ENCODE measurements at places on chromosomes 6 and 20.
A peak's percentile ranks its signal among the peaks of the same experiment; 100 is the strongest.

GRCh38 chr6:25089442-25089841 is 153.7 kb upstream of the RIPOR2 start:
- DNase-seq = no peak

GRCh38 chr6:115441651-115442050 is 619.0 kb downstream of the FRK start:
- no peak for DNase-seq

GRCh38 chr6:43120944-43121913 is 45.1 kb downstream of the PTK7 start:
- no peak for DNase-seq

DNA sequence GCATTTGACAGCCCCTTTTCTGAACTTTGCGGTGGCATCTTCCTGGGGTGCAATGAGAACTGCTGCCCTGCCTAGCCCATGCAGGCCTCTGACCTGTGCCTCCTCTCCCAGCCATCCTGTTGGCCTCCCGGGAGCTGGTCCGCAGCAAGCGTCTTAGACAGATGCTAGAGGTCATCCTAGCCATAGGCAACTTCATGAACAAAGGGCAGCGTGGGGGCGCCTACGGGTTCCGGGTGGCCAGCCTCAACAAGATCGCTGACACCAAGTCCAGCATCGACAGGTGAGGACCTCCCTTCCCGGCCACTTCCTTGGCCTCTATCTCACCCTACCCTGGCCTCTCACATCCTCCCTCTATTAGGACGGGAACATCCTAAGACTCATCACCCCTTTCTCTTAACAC is 37.6 kb downstream of the MOCS1 start:
- DNase-seq = no peak

DNA sequence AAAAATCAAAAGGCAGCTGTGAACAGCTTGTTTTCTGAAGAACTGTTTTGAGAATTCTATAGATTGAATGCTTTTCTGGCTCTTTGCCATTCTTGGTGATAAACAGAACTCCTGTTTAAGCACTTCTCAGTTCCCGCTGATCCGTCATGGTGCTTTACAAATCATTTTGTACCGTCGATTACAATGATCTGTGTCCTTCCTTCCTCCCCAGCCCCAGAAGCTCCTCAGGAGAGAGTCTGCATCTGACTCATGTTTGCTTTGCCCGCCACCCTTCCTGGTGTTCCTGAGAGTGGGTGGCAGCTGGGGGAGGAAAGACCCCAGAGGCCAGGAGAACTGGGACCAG is 538.6 kb upstream of the MARCKS start:
- DNase-seq = no peak

DNA sequence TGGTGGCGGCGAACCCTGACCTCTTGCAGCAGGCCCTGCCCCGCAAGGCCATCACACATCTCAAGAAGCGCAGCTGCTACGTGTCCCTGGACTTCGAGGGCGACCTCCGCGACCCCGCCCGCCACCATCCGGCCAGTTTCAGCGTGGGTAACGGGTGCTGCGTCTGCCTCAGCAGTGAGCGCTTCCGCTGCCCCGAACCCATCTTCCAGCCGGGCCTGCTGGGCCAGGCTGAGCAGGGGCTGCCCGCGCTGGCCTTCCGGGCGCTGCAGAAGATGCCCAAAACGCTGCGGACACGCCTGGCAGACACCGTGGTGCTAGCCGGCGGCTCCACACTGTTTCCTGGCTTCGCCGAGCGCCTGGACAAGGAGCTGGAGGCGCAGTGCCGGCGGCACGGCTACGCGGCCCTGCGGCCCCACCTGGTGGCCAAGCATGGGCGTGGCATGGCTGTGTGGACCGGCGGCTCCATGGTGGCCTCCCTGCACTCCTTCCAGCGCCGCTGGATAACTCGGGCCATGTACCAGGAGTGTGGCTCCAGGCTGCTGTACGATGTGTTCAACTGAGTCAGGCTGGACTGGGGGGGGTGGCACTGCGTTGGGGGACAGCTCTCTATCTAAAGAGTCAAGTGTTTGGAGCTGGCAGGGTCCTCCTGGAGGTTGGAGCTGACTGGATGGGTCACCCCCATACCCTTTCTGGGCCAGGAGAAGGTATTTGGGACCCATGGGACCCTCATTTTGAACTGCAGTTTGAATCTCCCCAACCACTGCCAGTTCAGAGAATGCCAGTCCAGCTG is 1.1 kb downstream of the ACTL10 start:
- DNase-seq = peak; percentile 75

DNA sequence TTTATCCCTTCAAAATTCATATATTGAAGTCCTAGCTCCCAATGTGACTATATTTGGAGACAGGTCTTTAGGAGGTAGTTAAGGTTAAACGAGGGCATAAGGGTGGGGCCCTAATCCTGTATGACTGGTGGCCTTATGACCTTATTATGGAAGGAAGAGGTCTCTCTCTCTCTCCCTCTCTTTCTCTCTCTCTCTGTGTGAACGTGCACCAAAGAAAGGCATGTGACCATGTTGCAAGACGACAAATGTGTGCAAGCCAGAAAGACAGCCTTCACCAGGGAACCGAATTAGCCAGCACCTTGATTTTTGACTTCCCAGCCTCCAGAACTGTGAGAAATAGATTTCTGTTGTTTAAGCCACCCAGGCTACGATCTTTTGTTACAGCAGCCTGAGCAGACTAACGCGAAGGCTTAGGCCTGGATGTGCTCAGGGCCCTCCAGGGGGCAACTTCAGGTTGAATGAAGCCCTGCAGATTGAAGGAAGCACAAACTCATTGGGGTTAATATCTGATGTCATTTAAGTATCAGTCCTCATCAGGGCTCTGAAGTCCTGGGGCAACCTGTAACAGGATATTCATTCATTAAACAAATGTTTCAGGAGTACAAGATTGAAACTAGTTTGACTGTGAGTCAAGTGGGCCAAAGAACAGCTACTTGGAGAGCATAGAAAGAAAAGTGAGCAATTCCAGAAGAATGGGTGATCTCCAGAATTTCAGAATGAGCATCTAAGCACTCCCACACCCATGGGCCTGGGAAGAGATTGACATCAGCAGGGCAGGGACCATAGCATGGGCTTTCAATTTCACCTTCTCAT is 157.4 kb upstream of the TNFAIP3 start:
- DNase-seq = no peak

DNA sequence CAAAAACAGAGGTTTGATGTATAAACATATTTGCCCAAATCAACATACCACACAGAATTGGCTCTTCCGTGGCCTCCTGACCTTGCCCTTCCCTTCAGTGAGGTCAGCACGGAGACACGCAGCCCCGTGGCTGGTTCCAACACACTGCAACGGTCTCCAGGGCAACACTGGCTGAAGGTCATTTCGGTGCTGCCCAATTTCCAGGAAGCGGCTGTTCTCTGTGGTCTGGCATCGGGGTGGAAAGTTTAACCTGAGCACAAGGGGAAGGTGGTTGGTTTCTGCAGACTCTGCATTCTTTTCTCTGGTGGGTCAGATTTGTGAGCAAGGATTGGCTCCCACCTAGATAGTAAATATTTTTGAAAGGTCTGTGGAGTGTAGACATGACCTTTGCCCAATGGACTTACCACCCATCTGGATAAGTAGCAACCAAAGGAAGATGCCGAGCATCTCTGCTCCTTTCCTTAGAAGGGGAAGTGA is 177.6 kb upstream of the PHACTR1 start:
- DNase-seq = no peak

- no peak for DNase-seq
Measured at GRCh38 chr20:61901392-61902220, 164.1 kb downstream of the TAF4 start.

DNA sequence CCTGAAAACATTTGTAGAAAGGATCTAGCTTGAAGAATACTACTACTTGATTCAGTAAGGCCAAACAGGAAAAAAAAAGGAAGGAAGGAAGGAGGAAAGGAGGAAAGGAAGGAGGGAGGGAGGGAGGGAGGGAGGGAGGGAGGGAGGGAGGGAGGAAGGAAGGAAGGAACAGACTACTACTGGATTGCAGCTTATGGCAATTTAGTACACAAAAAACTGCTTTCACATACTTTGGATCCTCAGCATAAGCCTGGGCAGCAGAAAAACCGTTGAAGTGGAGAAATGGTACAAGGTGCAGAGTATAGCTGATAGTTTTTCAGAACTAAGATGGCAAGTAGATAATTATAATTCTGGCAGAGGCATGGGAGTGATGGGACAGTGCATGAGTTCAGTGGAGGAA is 201.6 kb downstream of the BTBD9 start:
- DNase-seq = no peak

- DNase-seq = no peak
Measured at GRCh38 chr6:34865107-34865506, 22.7 kb downstream of the TAF11 start.

DNA sequence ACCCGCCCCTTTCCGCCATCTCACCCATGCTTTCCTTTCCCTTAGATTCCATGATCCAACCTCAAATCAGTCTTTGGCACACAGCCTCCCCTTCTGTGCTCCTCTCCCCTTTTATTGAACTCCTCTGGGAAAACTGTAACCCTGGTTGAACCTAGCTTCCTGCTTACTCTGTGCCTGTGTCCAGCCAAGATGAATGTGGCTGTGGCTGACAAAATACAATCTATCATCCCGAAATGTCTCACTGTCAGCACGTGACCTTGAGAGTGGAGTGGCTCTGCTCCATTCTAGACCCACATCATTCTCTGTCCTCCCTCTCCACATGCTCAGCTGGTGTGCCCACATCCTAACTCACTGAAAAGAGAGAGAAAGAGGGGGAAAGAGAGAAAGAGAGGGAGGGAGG is 11.0 kb downstream of the NCR2 start:
- no peak for DNase-seq

GRCh38 chr6:80789912-80790570 is 683.6 kb downstream of the BCKDHB start:
- DNase-seq = no peak

DNA sequence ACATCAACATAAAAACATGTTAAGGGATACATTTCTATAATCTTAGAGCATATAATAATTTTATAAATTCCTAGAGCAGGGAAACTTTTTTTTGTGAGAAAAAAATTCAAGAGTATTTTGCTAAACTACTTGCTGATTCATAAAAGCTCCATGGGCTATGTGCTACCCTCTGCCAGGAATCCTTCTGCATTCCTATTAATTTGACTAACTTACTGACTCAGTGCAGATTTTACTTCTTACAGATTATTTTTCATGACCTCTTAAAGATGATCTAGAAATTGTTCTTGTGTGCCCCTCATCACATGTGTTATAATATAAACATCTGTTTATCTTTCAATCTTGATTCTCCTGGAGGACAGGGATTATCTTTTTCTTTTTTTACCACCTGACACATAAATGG is 5.7 kb downstream of the VTA1 start:
- no peak for DNase-seq

GRCh38 chr6:13445005-13445743 is 42.2 kb downstream of the GFOD1 start:
- no peak for DNase-seq

GRCh38 chr6:123030282-123030681 is 34.2 kb downstream of the CLVS2 start:
- no peak for DNase-seq

- no peak for DNase-seq
Measured at GRCh38 chr6:37459981-37460800, 27.2 kb downstream of the CMTR1 start.

GRCh38 chr20:50107086-50107660 is 5.8 kb downstream of the UBE2V1 start:
- no peak for DNase-seq

GRCh38 chr6:150895928-150896632 is 30.6 kb downstream of the MTHFD1L start:
- no peak for DNase-seq

- no peak for DNase-seq
Measured at GRCh38 chr6:146277142-146277541, 248.3 kb downstream of the GRM1 start.

GRCh38 chr6:72636215-72636614 is 14.4 kb downstream of the KCNQ5 start:
- no peak for DNase-seq

DNA sequence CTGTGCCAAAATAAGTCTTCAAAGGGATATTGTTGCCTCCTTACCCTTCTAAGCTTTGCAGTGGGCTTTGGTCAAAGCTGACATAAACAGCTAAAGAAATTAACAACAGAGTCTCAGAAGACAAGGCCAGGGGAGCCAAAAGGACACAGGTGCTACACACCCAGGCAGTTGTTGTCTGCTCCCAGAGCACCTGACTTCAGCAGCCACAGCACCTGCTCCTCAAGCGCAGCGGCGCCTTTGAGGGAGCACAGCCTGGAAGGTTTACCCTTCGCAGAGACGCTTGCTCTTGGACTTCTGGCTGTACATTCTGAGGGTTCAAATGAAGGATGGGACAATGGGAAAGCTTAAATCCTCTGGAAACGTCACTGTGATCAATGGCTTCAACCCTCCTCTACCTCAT is 16.6 kb downstream of the B4GALT5 start:
- no peak for DNase-seq

DNA sequence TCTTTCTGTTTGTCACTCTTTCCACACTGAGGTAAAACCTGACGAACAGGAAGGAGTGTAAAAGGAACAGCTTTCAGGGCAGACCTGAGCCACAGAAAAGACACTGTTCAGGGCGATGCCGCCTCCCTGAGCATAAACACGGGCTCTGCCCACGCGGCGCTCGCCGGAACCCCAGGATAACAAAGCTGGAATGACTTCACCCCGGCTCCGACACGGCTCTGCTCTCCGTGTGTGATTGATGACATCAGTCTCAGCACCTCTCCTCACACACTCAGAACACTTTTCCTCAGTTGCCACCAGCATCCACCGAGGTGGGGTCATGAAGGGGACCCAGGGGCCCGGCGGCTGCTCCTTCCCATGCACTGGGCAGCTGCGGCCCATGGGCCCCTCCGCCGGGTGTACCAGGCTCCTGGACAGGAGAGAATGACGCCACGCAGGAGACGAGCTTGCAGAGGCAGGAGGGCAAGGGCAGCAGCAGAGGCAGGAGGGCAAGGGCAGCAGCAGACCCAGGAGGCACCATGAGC is 43.6 kb downstream of the DLL1 start:
- no peak for DNase-seq

GRCh38 chr6:137123078-137123477 is 50.4 kb downstream of the IL22RA2 start:
- DNase-seq = no peak

DNA sequence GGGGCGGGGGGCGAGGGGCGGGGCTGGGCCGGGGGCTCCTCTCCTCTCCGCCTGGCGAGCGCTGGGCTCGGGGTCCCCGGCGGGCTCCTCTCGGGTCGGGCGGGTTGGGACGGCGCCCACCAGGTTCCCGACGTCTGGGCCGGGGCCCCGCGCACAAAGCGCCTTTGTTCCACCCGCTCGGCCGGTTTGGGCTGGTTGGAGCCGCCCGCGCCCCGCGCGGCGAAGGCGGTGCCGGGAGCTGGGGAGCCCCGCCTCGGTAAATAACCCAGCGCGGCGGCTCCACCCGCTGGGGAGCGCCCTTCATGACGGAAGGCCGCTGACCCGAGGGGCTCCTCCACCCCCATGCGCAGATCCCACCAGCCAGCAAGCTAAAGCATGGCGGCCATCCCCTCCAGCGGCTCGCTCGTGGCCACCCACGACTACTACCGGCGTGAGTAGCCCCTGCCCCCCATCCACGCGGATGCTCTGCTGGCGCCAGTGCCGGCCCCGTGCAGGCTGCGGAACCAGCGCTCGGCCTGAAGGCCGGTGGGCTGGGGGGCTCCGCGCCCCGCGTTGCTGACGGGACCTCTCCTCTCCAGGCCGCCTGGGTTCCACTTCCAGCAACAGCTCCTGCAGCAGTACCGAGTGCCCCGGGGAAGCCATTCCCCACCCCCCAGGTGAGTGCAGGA is 503 bp downstream of the PPDPF start:
- DNase-seq = peak; percentile 47

- no peak for DNase-seq
Measured at GRCh38 chr6:75143191-75143590, 62.7 kb downstream of the COL12A1 start.

GRCh38 chr6:122838060-122838780 is 49.2 kb downstream of the SMPDL3A start:
- DNase-seq = no peak

All from T-helper 17 cell (primary cell).